ENCODE measurements at places on chromosomes 6 and 20.

DNA sequence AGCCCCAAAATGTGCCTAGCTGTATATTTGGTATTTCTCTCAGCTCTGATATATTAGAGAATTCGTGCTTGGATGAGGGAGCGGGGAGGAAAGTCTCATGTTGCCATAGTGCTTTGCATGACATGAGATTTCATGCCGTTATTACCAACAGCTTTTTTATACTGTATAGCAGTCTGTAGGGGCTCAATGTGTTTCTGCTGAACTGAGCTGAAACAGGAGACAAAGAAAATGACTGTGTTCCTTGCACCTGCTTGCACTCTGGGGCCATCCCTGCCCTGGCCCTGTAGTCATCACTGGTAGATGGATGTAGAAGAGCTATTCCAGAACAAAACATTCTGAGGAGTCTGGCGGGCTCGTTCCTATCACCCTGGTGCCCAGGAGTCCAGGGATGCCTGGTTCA is 128.0 kb upstream of the SASH1 start:
- no peak for DNase-seq

DNA sequence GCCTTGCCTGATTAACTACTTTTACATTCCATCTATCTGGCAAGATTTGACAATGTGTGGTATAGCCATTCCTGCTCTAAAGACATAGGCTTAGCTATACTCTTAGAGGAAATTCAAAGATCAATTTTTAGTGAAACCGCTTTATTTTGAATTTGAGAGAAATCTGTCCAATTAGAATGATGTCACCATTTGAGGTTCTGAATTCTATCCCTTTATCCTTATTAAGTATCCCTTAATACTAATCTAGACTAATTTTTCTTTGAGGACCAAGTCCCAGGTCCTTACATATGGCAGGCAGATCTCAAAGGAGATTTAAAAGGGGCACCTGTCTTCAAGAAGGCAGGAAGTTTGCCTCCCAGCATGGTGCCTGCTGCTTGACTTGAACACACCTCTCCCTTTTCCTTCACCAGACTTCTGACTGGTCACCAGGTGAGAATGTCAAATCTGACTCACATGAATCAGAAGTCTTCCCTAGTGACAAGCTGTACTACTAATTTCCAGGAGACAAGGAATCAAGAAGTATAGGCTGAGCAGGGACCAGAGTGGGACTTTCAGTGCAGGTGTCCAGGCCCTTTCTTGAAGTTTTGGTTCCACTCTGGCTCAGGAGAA is 15.0 kb upstream of the MRAP2 start:
- DNase-seq, result no peak

GRCh38 chr6:19157486-19157885 is 679.7 kb upstream of the ID4 start:
- no peak for DNase-seq

GRCh38 chr6:108559884-108560462 is 744 bp upstream of the FOXO3 start:
- peak; percentile 40 for DNase-seq

GRCh38 chr6:127717384-127717783 is 140.4 kb downstream of the C6orf58 start:
- no peak for DNase-seq

GRCh38 chr6:140225701-140226436 is 851.4 kb upstream of the CITED2 start:
- DNase-seq, result no peak

GRCh38 chr6:113854531-113855499 is 2.3 kb upstream of the MARCKS start:
- DNase-seq, result peak; percentile 69

DNA sequence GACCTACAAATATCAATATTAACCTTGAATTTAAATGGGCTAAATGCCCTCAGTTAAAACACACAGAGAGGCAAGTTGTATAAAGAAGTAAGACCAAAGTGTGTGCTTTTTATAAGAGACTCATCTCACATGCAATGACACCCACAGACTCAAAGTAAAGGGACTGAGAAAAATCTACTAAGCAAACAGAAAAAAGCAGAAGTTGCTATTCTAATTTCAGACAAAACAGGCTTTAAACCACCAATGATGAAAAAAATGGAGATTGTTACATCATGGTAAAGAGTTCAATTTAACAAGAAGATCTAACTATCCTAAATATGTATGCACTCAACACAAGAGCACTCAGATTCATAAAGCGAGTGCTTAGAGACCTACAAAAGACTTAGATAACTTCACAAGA is 741.9 kb upstream of the MARCKS start:
- DNase-seq, result no peak

DNA sequence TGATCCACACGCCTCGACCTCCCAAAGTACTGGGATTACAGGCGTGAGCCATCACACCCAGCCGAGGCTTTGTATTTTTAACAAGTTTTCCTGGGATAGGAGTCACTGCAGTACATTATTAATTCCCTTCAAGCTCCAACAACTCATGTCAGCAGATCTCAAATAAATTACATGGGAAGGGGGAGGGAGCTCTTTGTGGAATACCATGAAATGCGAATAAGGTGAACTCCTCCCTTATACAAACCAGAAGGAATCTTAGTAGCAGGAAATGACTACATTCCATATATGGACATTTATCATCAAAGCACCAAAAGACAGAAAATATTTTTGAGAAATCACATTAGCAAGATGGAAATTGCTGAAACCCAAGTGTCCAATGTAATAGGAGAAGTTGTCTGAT is 2.9 kb downstream of the GSS start:
- no peak for DNase-seq

DNA sequence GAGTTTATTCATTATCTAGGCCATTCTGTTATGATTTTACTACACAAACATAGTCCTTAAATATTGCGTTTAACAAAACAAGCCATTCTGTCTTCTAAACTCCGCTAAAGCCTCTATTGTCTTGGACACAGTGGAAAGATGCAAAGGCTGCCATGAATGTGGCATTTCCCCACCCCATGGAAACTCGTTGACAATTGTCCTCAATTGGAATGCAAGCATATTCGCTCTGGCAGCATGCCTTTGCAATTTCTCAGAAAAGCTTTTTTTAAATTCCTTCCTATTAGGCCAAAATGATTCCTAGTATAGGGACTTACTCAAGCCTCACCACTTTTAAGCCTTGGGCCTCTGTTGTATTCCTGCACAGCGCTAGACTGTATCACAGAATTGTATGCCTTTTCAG is 22.8 kb downstream of the OR2A4 start:
- DNase-seq, result no peak

DNA sequence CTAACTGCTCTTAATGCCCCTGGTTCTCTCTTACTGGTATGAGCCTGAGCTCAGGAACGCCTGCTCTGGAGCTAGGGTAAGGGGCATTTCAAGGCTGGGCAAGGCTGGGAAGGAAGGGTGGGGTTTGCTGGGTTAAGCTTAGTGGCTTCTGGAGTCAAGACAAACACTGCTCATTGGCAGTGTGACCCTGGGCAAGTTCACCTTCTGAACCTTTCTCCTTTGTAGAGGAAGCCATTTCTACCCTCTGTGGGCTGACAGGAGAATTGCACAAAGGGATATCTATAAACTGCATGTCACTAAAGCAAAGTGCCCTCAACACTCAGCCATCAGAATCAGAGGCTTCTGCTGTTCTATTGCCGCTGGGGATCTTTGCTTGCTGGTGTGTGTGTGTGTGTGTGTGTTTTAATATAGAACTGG is 20.3 kb upstream of the LRRN4 start:
- DNase-seq, result peak; percentile 25

- DNase-seq, result no peak
Observed at GRCh38 chr6:164121527-164121926, 707.0 kb downstream of the QKI start.

DNA sequence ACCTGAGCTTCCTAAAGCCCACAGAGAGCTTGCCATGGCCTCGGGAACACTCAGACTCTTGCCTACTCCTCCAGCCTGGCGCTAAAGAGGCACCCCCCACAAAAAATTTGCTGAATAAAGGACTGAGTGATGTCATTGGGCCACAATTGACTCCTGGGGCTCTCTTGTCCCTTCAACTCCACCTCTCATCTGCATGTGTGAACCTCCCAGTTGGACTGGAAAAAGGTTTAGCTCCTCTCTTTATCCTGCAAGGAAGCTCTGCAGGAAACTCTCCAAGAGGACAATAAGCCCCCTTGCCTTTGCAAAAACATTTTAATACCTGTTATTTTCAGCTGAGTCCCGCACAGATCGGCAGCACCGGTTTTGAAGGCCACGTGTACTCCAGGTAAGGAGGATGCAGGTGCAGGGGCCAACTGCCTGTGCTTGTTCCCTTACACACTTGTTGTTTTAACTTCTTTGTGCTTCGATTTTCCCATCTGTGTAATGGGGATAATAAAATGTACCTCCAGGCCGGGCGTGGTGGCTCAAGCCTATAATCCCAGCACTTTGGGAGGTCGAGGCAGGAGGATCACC is 107.3 kb downstream of the TFAP2C start:
- no peak for DNase-seq

- DNase-seq, result no peak
Observed at GRCh38 chr6:137937834-137938233, 70.8 kb downstream of the TNFAIP3 start.

- DNase-seq, result no peak
Observed at GRCh38 chr6:157592541-157592940, 211.6 kb downstream of the ZDHHC14 start.

DNA sequence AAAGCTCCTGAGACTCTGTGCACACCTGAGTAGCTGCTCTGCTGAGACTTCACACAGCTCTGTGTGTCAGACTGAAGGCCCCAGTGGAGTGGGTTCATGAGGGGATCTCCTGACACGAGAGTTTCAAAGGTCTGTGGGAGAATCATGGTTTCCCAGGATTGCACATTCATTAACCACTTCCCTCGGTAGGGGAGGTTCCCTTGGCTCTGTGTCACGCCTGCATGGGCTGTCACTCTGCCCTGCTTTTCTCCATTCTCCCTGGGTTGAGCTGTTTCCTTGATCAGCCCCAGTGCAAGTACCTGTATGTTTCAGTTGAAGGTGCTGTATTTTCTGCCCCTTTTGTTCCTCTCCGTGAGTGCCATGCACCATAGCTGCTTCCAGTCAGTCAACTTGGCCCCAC is 236.9 kb downstream of the EPM2A start:
- DNase-seq, result no peak

- DNase-seq, result no peak
Observed at GRCh38 chr6:1591243-1591642, 18.5 kb upstream of the FOXC1 start.

DNA sequence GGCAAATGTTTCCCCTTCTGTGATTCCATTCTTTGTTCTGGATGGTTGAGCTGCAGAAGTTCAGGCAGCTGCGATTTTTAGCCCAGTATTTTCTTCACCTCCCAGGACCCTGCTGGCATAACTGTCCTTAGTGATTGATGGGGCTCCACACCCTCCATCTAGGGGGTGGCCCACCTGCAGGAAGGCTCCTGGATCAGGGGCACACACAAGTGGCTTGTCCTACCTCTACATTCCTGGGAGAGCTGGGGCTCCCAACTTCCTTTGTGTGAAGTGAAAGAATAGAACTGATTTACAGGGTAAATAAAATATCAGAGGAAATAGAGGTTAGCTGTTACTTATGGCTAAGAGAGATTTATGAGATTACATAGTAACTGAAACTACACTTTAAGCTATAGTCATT is 129.5 kb upstream of the MAP3K7 start:
- DNase-seq, result peak; percentile 41

DNA sequence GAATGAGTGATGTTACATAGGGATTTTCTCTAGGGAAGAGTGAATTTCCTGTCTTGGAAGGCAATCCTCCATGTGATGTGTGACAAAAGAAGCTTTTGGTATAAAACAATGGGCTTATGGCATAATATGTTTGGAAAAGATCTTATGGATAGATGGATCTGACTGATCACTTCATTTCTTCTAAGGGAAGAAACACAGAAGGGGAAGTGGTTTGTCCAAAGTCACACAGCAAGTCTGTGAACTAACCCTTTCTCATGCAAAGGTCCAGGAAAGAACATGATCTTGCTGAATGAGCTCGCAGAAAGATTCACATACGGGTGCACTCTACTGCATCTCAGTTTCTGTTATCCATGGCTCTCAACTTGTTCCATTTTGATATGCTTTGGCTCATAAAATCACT is 575.9 kb upstream of the JAG1 start:
- DNase-seq, result no peak

GRCh38 chr6:145850671-145851070 is 36.1 kb upstream of the FBXO30 start:
- no peak for DNase-seq

DNA sequence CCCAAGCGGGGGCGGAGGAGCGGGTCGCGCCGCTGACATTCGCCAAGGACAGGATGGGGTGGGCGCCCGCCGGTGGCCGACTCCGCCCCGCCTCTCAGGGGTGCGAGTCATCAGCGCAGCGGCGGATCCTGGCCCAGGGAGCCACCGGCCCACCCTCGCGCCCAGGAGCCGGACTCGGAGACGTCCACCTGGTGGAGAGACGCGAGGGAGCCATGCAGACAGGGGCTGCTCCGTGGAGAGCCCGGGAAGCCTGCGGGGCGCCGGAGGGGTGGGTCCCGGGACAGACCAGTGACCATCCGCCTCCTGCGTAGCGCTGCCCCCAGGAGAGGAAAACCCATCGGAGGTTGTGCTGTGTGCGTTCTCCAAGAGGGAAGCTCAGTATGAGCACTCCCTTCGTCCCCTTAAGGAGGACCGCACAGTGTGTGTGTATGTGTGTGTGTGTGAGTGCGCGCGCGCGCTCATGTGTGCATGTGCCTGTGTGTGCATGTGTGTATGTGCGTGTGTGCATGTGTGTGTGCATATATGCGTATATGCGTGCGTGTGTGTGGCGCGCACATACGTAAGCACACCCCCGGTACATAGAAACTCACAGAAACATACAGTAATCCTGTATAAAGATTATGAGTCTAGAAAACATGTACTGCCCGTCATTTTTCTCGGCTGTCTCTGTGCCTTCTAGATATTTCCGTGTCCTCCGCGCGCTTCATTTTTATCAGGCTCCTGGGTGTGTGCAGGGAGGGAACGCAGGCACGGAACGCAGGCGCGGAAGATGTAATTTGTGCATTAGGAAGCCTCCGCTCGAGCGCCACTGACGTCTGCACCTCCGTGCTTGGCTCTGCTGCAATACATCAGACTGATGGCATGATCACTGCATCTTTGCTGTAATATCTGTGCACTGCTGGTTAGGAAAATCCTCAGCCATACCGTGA is 158.9 kb downstream of the TBXT start:
- DNase-seq, result no peak

All from NCI-H1694 treated with DMSO at 0.1 percent for 48 hours (cell line).